ENCODE measurements at places on chromosomes 5 and 9. TPM values are rescaled to one million over a fixed set of nuclear protein-coding genes. Genes with fewer than 3 reads are reported as not detected.

DNA sequence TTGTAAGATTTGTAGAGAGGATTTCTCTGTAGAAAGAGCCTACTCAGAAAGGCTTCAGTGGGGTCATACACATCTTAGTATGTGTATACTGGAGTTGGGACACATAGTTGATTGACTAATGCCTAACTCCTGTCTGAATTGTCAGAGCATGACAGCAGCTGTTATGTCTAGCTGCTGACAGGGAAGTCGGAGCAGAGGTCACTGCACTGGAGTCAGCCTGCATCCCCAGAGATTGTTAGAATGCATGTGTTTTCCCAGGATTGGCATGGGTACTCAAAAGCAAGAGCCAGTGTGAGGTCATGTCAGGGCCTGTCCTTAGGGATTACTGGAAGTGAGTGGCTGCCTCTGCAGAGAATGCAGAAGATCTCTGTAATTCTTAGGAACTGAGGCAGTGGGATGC is 82.7 kb downstream of the ITGA1 start:
- DNase-seq = peak; percentile 72

- peak; percentile 50 for DNase-seq
Measured at GRCh38 chr5:67233075-67233474, 36.5 kb upstream of the CD180 start.

DNA sequence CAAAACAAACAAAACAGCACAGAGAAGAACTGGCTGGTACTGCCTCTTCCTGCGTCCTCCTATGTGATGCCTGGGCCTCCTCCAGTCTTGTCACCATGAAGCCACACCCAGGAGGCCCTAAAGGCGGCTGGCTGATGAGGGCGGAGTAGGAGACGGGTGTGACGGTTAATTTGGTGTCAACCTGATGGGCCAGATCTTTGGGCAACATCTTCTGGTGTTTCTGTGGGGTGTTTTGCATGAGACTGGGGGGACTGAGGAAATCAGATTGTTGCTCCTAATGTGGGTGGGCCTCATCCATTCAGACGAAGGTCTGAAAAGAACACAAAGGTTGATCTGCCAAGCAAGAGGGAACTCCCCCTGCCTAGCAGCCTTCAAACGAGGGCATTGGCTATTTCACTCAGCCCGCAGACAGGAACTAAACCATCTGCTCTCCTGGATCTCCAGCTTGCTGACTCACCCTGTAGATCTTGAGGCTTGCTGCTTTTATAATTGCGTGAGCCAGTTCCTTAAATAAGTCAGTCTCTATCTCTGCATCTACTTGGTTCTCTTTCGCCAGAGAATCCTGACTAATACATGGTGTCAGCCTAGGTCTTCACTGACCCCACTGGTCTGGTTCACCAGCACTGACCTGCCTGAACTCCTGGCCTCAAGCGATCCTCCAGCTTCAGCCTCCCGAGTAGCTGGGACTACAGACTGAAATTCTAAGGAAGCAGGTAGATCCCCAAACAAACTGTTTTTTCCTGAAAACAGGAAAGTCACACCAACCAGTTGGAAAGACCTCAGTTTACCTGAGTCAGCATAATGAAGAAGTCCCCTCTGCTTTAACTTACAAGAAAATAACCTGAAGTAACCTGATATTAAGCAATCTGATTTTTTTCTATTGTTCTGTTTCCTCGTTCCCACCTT is 12.8 kb upstream of the ZFP62 start:
- no peak for DNase-seq

DNA sequence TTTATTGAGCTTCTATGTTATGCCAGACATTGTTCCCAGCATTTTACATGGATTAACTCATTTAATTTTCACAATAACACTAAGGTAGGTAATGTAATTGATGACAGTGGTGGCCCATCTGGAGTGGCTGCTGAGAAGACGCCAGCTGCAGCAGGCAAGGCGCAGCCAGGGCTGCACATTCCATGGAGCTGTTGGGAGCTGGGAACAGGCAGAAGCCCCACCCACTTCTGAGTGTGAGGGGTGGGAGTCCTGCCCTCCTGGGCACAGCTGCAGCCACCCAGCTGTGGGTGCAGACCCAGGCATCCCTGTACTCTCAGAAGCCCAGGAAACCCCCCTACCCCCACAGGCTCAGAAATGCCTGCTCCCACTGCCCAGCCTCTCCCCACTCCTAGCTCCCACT is 183.3 kb downstream of the DEPDC1B start:
- DNase-seq = no peak

GRCh38 chr9:112239284-112239683 is 64.2 kb upstream of the SUSD1 start:
- DNase-seq = no peak

GRCh38 chr9:133545494-133546286 is 11.2 kb downstream of the ADAMTSL2 start:
- peak; percentile 20 for DNase-seq

DNA sequence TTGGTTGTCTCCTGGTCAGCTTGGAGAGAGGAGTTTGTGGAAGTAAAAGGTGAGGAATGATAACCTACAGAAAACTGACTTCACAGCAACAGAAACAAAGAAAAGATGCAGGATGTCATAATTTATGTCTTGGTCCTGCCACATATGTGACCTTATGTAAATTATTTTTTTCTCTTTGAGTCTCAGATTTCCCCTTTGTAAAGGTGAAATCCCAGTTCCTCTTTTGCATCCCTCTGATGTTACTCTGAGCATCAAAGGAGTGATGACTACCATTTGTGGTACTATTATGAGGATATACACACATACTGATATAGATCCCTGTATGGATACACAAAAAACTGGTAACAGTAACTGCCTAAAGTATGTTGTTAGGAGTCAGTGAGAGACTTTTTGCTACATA is 1.4 kb upstream of the THG1L start:
- no peak for DNase-seq

DNA sequence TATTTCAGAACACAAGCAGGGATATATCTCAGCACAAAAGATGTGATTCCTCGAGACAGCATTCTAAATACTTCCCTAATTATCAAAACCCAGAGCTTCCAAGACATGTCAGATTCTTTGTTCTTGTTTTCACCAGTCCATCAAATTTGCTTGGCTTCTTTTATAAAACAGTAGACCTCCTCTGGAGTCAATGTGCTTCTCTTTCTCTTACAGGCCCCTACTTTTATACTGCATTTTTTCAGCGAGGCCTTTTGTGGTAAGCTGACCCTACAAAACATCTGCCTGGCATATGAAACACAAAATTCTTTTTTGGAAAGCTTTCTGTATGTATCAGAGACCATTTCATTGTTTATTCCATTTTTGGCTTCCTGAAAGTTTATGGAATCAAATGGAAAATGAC is 81.8 kb downstream of the ARSB start:
- no peak for DNase-seq

Gene POU5F2
- total RNA-seq = 0.22 TPM

Gene ZFP62
- total RNA-seq = 10.5 TPM
